ENCODE measurements at places on chromosomes 1 and 21.

DNA sequence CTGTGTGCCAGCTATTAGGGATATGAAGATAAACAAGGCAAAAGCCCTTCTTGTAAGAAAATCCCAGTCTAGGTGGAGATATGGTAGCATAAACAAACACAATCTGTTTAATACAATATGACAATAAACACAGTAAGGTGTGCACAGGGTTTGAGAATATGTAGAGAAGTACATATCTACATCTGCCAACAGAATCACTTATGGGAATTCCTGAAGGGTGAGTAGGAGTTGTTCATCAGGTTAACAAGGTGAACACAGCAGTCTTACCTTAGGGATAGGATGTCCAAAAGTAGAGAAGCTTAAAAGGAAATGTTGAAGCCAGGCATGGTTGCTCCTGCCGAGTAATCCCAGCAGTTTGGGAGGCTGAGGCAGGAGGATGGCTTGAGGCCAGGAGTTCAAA is 57.7 kb upstream of the LRRC7 start:
- DNase-seq, result no peak

GRCh38 chr1:25999041-25999800 is 1.4 kb upstream of the PAFAH2 start:
- no peak for DNase-seq

- DNase-seq, result no peak
These were observed 138.8 kb downstream of the GIPC2 start for GRCh38 chr1:78184460-78185072.

DNA sequence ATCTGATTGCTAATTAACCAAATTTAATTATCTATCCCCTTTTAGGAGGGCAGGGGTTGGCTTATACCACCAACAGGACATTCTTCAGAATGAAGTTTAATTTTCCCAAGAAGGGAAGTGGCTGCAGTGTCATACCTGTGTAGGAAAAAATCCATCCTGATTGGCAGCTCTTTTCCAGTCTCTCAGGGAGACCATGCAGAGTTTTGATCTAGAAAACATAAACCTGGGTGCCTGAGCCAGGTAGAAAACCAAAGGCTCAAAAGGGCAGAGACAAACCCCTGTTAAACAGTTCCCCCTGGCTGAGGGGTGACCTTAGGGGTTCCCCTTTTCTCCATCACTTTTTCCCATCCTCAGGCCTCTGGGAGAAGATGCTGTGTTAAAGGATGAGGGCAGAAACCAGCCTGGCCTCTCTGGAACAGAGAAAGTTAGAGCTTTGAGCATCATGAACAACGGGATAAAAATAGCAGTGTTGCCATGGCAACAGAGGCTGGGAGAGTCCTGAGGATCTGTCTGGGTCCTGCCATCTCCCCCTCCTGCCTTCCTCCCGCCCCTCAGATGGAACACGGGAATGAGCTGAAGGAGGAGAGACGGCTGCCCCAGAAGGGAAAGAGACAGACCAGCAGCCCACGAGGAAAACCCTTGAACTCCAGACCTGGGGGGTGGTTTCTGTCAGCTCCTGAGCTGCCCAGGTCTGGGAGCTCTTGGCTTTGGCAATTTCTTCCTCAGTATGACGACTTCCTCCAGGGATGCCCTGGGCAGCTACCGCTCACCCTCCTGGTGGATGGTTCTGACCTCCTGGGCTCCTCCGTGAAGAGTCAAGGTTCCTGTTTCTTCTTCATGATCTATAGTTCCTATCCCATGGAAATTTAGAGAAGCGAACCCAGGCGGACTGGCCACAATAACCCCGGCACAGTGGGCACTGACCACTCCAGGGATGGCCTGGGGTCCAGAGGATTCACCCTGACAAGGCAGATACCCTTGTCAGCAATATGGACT is 14.0 kb upstream of the LEMD1 start:
- no peak for DNase-seq

DNA sequence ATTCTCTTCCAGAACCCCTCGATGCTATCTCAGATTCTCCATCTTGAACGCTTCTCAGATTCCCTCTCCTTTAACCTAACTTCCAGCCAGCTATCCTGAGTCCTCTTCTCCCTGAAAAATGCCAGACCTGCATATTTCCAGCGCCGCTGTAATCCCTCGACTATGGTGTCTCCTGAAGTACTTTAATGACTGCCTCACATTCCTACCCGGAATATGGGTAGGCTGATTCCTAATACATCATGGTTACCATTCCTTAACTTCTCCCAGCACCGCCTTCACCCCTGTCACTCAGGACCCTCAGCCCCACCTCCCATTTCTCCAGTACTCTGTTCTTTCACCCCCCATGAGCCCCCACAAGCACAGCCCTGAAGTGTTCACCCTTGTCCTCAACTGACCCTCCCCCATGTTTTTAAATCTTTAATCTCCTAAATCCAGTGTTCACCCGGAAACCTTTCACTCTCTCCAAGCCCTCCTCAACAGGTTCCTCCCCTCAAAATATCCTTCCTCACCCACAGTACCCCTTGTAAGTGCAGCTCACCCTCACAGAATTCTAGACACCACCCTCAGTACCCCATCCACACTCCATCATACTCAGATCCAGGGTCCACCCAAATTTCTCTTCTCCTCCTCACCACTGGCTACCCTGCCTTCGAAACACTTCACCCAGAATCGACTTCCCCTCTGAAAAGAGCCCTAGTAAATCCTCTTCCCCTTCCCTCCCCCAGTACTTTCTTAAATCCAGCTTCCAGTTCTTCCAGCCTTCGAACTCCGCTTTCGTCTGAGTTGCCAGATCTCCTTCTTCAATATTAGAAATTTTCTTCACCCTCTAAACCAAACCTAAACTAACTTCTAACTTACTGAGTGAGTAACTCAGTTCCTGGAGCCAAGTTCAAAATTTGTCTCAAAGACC is 922 bp downstream of the CPT2 start:
- DNase-seq, result no peak

Measured in stimulated activated CD8-positive, alpha-beta memory T cell treated with anti-CD3 and anti-CD28 coated beads, Interleukin-15, amount 100 ng/mL, for 4 hours (primary cell).